ENCODE measurements at places on chromosomes 3 and 15.

DNA sequence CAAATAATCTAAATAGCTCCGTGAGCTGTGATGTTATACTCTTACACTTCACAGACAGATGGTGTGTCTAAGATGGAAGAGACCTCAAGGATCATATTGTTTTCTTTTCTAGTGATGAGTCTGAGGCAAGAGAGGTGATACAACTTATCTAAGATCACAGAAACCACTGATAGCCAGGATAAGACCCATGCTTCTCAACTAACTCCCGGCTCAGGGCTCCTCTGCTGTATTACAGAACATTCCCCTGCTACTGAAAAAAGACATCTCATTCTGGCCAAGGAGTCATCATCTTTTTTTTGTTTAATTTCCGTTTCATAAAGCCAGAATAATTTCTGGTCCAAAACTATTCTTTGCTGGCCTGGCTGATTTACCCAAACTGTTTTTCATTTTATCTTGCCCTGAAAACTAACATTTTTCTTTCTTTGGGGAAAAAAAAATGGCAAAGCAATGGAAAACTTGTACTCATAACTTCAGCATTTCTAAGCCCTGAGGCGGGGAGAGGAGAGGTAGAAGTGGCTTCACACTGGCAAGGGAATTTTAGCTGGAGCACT, 46.9 kb upstream of the GAP43 start:
- no peak for DNase-seq

DNA sequence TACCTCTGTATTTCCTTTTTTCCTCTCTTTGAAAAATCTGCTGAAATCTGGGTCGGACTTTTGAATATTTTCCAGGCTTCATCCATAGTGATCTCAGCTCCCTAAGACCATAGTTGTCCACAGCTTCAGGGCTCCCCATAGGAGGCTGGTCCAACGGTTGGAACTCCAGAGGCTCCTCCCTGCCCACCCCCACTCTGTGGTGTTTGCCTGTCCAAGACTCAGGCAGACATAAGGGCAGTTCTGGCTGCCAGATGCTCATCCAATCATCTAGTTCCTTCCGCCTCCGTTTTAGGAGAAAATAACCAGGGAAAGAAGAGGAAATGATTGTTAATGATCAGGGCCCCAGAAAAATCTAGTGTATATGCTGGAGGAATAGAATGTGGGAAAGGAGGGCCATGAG, 27.9 kb upstream of the PRTG start:
- no peak for DNase-seq

GRCh38 chr15:92870010-92870591, 30.0 kb upstream of the CHD2 start:
- DNase-seq = no peak

GRCh38 chr15:78626381-78626995, 5.7 kb upstream of the CHRNA3 start:
- no peak for DNase-seq

DNA sequence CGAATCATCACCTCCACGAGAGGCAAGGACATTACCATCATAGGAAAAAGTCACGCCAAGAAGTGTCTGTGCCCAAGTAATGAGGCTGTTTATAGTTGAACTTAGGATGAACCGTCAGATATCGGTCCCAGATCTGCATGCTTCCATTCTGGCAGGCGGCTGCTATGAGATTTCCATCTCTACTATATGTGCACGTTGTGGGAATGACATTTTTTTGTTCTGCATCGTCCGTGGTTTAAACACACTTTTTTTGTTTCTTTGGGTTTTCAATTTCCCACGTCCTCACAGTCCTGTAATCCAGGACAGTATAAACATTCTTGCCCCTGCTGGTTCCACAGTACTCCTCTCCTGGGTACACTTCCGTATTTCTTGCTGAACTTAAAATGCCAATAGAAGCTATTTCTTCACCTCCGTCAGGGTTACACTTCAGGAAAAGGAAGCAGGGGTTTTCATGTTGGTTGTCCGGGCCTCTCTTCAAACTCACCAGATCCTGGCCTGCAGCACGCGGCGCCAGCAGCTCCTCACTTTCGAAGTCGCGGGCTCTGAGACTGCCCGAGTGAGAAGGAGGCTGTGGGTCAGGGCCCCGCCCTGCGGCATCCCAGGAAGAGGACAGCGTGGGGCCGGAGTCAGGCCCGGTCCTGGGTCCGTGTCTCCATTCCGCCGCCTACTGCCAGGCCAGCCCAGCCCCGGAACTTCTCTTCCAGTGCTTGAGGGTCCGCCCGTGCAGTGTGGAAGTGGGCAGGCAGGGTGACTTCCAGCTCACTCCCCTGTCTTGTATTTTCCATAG, 9.8 kb upstream of the TM4SF4 start:
- DNase-seq = no peak

GRCh38 chr15:85477730-85478129, 97.3 kb downstream of the AKAP13 start:
- no peak for DNase-seq

DNA sequence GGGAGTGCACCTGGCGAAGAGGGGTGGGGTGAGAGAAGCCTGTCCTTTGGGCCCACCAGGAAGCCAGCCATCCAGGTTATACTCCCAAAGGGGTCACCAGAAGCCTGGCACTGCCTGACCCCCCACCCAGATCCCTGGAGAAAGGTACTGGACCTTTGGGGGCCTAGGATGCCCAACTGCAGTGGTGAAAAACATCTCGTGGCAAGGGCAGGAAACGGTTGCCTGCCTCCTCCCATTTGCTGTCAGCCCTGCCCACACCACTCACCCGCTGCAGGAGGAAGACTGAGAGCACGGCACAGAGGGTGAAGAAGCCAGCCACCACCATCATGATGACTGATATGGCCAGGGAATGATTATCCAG, 2.2 kb upstream of the ULK3 start:
- DNase-seq = peak; percentile 88

GRCh38 chr3:181741417-181741816, 29.7 kb downstream of the SOX2 start:
- no peak for DNase-seq

- DNase-seq = no peak
Observed at GRCh38 chr3:50150863-50151686, 4.0 kb upstream of the SEMA3F start.

- DNase-seq = no peak
Observed at GRCh38 chr3:141346839-141347238, 21.5 kb upstream of the ZBTB38 start.

GRCh38 chr3:17817545-17817944, 75.1 kb upstream of the TBC1D5 start:
- DNase-seq = no peak

DNA sequence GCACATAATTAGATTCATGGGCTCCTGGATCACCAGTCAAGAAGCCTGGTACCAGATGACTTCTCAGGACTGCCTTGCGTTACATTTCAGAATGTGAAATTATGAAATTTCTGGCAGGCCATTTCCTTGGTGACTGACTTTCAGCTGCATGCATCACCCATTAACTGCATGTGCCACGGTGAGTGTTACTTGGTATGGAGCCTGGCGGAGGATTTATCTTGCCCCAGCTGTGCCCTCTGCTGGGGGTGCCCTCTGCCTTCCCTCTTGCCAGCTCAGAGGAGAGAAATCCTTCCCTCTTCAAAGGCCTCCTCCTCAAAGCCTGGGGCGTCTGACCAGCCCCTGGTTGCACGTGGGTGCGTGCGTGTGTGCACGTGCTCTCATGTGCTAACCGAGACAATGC, 57.7 kb upstream of the CTSH start:
- no peak for DNase-seq

GRCh38 chr15:31464216-31465082, 137.8 kb downstream of the KLF13 start:
- no peak for DNase-seq

- no peak for DNase-seq
Observed at GRCh38 chr3:148631124-148631903, 66.4 kb upstream of the AGTR1 start.

GRCh38 chr3:124429129-124429815, 301.0 kb upstream of the UMPS start:
- no peak for DNase-seq

DNA sequence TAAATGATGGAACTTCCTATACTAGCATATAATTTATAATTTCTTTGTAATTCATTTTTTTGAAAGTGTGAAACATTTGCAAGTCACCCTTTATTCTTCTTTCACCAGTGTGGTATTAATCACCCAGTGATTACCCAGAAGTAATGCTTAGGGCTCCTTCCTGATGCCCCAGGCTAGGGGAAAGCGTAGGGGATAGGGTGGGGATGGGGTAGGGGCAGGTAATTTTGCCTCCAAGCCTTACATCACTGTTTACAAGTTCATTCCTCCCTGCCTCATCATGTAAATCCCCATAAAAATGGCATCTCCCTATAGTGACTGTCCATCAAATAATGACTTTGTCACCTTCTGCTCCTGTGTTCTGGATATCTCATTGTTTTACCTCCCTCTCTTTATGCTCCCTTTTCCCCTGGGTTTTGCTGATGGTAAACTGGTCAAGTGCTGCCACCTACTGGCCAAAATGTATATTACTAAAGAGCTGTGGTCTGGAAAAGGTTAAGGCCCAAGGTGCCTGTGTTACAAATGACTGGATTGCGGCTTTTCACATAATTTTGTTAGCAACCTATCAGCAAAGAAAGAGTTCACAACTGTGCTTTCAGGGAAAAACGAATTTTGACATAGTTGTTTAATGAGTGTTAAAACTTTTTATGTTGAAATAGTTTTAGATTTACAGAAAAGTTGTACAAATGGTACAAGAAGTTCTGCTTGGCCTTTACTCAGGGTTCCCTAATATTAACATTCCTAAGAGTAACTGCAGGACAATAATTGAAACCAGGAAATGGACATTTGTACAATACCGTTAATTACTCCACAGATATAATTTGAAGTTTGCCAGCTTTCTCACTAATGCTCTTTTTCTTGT, 54.7 kb downstream of the ONECUT1 start:
- peak; percentile 94 for DNase-seq

GRCh38 chr3:46435081-46435726, 28.1 kb downstream of the CCRL2 start:
- no peak for DNase-seq

GRCh38 chr3:14475621-14476020, 64.5 kb downstream of the GRIP2 start:
- no peak for DNase-seq

DNA sequence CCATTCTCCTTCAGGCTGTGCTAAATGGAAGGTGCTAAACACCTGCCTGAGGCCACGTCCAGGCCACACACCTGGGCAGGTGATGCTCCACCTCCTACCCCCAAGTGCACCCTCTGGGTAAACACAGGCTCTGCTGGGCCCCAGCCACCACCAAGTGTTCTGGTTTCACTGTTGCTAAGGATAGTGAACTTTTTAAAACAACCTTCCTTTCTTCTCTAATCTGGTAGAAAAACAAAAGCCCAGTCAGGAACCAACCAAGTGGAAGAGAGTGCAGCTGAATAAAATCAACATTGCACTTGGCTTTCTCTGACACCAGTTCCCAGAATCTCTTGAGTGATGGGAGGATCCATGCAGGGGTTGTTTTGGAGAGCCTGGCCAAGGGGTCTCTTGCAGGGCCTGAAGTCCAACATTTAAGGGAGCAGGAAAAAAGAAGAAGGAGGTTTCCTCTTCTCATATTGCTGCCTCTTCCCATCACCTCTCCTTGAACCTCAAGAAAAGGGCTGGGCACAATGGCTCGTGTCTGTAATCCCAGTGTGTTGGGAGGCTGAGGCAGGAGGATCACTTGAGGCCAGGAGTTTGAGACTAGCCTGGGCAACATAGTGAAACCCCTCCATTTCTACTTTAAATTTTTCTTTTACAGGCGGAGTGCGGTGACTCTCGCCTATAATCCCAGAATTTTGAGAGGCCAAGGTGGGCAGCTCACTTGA, 26.2 kb upstream of the ATP13A3 start:
- no peak for DNase-seq

DNA sequence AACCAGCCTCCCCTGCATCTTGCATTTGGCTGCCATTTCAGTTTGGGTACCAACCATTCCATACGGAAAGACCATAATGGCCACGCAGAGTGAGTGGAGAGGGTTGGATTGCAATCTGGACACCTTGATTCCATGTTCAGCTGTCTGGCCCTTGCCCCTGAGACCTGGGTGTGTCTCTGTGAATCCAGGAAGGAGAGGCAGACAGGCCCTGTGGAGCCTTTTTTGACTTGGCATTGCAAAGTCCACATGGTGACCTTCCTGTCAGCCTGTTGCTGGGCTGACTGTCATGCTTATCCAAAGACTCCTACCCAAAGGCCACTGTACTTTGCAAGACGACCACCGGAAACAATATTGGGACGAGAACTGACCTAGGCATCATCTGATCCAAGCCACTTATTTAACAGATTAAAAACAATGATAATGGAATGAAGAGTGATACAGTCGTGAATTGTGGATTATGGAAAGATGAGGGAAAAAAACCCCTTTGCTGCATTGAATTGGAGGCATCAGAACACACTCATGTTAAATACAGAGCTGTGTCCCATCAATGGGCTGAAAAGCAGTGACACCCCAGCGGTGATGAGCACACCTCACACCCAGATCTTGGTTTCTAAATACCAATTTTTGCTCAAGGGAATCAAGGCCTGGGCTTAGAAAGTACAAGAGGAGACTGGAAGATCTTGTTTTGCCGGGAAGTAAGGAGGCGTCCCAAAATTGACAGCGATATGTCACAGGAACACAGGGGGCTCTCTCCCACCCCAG, 86.0 kb downstream of the LRRK1 start:
- DNase-seq = no peak

DNA sequence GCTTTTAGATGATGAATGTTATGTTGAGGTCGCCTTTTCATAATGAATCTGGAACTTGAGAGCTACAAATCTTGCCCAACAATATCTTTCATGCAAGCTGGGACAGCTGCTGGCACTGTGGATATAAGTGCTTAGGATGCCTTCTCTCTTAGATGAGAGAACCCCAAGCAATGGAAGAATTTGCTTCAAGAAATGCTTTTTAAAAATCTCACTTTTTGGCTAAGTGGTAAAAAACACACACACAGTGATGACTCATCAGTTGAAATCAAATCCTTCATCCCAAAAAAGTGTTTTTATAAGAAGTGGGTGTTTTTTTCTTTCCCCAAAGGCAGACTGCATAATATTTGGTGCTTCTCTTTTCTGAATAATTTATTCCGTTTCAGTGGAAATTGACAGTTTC, 38.4 kb upstream of the GALNT15 start:
- DNase-seq = no peak

GRCh38 chr15:88759872-88760271, 43.4 kb upstream of the ACAN start:
- DNase-seq = no peak

- DNase-seq = no peak
Observed at GRCh38 chr3:15096046-15096445, 2.9 kb downstream of the RBSN start.

GRCh38 chr15:94052711-94053110, 178.7 kb upstream of the MCTP2 start:
- DNase-seq = no peak

- peak; percentile 72 for DNase-seq
Observed at GRCh38 chr3:16824081-16824696, 60.6 kb upstream of the PLCL2 start.

DNA sequence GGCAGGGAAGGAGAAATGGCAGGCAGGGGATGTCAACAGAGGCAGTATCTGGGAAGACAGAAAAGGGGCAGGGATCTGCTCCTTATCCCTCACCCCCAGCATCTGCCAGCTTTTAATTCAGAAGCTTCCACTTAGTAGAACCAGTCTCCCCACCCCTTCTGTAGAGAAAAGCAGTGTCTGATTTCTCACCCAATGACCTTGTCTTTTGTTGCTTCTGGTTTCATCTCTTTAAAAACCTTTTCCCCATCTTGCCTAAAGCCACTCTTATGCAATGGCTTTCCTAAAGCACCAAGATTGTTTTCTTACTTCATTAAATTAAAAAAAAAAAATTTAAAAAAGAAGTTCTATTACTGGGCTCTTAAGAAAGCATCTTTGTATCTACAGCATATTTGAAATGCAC, 27.8 kb downstream of the ARHGEF3 start:
- DNase-seq = no peak
